ENCODE measurements at places on chromosomes 1 and 21.

DNA sequence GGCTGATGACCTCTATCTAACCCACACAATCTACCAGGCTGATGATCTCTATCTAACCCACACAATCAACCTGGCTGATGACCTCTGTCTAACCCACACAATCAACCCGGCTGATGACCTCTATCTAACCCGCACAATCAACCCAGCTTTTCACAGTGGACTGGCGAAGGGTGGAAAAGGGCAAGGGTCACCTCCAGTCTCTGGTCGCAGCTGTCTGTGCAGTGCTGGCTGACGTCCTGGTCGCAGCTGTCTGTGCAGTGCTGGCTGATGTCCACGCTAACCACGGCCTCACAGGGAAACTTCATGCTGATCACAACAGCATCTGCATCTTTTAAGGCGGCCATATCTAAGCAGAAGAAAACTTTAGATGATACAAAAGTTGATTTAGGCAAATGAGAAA, 12.2 kb upstream of the CCDC27 start:
- DNase-seq: no peak

- DNase-seq: peak; percentile 35
Observed at GRCh38 chr1:28028873-28029654, 59.3 kb downstream of the EYA3 start.

DNA sequence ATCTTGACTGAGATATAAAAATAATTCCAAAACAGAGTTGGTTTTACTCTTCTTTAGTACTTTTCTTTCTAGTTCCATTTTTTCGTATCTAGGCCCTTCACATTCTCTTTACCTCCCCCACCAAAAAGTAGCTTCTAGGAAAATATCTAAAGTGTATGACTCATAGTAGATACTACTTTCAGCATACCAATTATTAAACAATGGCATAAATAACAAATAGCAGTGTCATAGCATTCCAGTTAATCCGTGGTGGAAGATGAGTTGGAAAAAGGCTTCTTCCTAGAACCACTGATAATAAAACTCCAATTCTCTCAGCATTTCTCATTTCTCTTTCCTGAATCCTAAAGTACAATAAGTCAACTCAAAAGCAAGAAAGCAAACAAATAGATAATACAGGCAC, 859.0 kb upstream of the B3GALT2 start:
- no peak for DNase-seq

GRCh38 chr21:24050231-24050630, 1557.0 kb downstream of the MRPL39 start:
- no peak for DNase-seq

DNA sequence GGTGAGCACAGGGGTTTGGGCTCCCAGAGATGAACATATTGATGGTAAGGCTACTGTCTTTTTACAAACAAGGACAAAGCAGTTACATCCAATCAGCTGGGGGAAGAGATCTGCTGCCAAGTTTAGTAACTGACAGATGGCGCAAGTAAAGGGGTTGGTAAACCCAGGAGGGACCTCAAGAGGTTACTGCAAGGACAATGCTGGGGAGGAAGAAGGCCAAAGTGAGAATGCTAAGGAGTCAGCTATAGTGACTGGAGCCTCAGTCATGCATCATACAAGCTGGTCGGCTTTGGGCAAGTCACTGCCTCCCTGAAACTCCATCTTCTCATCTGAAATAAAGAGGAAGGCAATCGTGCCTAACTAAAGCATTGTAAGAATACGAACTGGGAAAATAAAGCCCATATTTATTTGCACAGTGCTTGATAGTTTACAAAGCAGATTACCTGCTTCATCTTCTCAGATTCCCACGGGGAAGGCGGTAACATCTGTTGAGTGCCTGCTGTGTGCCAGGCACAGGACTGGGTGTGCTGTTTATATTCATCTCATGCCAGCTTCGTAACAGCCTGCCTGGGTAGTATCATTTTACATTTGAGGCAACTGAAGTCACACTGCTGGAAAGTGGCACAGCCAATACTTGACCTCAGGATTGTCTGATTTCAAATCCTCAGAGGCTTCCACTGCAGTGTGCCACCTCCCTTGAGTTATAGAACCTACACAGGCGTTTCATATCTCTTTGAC, 114.8 kb downstream of the BEND5 start:
- DNase-seq: no peak

- DNase-seq: peak; percentile 25
Observed at GRCh38 chr1:162151900-162152829, 82.7 kb downstream of the NOS1AP start.

- no peak for DNase-seq
Observed at GRCh38 chr1:79422726-79423125, 416.2 kb upstream of the ADGRL4 start.

DNA sequence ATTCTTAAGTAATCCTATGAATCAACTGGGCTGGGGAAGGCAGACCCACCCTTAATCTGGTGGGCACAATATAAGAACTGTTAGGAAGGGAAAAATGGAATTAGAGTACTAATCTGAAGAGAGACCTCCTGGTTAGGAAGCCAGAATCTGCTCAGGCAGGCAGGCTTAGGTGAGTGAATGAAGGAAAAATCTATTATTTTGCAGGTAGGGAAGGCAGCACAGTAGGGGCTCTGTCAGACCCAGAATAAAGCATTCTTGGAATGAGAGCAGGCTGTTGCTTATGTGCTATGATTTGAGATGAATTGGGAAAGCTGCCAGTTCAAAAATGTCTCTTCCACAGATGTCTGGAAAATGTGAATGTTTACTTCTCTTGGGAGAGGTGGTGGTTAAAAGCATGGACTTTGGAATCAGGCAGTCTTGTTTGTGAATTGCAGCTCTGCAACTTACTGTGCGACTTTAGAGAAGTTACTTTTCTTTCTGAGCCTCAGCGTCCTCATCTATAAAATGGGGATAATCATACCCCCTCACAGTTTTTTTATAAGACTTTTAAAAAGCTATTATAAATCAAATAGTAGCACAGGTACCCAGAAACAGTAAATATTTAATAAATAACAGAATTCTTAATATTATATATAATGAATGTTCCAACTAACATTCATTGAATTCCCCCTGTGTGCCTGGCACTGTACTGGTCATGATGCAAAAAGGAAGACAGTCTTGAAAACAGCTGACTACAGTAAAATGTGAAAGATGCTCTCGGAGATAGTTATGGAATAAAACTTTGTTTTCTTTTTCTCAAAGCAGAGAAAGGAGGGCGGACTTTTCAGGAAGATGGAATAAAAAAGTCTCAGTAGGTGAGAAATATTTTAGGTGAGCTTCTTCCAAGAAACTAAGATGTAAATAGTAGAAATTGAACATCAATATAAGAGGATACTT, 15.3 kb upstream of the ZNF644 start:
- peak; percentile 64 for DNase-seq

DNA sequence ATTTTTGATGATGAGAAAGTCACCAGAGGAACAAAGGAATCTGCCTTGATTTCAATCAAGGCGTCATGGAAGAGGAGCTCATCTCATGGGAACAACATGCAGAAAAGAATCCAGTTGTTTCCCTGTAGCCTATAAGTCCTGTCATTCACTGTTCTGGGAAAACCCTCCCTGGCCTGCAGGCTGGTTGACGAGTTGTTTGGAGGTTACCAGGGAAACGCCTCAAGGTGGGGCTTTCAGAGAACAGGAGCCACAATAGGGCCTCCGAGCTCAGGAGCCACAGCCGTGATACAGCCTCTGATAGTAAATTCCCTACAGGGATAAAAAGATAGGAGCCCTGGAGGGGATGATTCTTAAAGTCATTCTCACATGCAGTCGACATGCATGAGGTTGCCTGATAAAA, 135.2 kb downstream of the PSMG1 start:
- DNase-seq: peak; percentile 80

- DNase-seq: no peak
Observed at GRCh38 chr1:219664310-219665029, 51.6 kb upstream of the ZC3H11B start.

- no peak for DNase-seq
Observed at GRCh38 chr1:216499581-216500272, 76.5 kb upstream of the USH2A start.

DNA sequence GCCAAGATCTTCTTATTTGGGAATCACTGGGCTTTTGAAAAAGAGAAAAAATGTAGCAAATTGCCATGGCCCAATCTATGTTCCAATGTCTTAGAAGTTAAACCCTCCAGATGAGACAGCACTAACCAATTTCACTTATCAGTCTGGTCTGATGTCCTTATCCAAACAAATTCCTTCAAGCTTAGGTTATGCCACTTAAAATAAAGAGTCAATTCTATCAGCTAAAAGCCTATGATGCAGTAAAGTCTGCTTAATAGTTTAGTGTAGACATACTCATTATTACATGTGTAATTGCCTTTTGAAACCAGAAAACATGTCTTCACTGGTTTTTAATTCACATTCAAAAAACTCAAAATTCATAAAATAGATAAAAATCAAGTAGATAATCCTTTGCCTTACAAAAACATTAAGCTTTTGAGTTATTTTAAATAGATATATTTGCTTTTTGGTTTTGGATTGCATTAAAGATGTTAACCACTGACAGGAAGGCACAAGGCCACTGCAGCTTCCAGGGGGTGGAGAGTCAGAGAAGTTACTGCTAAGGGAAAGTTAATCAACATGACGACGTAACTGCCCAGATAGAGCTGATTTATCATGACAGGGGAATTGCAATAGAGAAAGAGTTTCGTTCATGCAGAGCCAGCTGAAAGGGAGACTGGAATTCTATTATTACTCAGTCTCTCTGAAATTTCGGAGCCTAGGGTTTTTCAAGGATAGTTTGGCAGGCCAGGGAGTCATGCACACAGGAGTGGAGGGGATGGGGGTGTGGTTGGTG, 106.1 kb downstream of the MAP3K21 start:
- peak; percentile 72 for DNase-seq

DNA sequence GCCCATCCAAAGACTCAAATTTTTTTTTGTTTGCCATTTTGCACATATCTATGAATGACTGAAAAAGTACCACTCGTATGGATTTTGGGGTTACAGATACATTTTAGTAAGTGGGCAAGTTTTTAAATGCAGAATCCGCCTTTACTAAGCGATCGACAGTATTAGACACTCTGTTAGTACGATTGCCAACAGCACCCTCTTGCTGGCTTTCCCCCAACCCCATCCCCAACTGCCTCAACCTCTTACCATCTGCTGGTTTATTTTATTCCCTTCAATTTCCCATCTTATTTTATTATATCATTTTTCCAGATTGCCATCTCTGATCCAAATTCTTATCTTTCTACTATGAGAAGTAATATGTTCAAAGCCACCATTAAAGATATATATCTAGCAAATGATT, 244.8 kb downstream of the LRRIQ3 start:
- no peak for DNase-seq

GRCh38 chr1:155079210-155079486, 511 bp downstream of the EFNA3 start:
- no peak for DNase-seq

GRCh38 chr1:229714964-229715603, 89.0 kb downstream of the URB2 start:
- DNase-seq: no peak

DNA sequence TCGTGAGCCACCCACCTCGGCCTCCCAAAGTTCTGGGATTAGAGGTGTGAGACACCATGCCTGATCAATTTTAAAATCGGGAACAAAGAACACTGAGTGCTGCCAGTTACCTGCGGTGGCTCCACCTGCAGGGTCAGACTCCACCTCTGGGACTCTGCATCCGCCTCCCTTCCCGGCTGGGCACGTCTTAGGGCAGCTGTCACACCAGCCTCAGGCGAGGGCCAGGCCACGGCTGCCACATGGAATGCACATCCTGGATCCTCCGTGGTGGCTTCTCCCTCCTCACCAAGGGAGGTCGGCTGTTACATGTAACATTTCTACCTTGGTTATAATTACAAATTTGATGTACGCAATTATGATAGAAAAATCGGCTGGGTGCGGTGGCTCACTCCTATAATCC, 5.9 kb upstream of the MXRA8 start:
- no peak for DNase-seq

GRCh38 chr1:167995038-167995437, 58.2 kb upstream of the MPC2 start:
- no peak for DNase-seq

- no peak for DNase-seq
Observed at GRCh38 chr1:244294599-244295224, 157.0 kb downstream of the ADSS2 start.

DNA sequence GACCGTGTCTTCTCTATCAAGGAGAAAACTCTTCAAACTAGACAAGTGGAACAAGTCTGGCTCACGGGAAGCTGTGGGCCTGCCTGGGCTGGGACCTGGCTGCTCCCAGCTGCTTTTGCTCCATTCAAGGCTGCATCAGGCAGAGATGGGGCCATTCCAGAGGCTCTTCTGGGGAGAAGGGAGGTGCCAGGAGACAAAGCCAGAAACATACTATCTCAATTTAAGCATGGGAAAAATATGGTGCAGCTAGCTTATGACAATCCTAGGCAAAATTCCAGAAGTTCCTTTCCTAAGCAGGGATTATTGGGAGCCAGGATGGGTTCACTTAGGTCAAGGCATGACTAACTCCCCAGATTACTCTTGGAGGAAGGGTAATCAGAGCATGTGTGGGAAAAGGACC, 90.8 kb upstream of the SLC2A1 start:
- DNase-seq: peak; percentile 96

DNA sequence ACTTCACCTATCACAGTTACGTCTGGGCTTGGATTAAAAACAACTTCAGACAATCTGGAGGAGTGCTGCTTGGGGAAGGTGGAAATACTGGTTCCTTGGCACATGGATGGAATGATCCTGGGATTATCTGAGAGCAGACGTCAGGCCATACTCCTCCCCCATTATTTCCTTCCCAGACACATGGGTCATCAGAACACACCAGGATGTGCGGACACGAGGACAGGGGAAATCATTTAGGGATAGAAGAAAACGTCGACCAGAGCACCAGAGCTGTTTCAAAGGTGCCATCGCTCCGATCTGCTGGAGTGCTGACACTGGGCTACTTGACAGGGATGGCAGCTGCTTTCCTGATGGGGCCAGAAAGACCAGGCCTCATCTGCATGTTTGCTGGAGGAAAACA, 31.8 kb upstream of the ANGPTL7 start:
- DNase-seq: no peak

DNA sequence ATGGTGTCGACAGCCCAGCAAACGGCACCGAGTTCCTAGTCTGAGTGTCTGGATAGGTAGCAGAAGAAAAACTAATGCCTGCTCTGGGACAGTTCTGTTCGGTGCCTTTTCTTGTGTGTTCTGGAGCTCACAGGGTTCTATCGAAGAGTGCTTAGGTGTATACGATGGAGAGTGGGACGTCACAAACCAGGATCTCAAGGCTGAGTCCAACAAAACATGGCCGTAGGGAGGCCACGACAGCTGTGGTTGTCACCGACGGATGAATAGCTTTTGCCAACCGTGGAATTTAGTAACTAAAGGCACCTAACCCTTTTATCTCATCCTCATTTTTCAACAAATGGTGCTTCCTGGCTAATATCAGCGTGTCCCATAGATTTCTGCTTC, 635 bp upstream of the SYNJ1 start:
- DNase-seq: no peak
